ENCODE measurements at places on chromosomes 13 and 19.

DNA sequence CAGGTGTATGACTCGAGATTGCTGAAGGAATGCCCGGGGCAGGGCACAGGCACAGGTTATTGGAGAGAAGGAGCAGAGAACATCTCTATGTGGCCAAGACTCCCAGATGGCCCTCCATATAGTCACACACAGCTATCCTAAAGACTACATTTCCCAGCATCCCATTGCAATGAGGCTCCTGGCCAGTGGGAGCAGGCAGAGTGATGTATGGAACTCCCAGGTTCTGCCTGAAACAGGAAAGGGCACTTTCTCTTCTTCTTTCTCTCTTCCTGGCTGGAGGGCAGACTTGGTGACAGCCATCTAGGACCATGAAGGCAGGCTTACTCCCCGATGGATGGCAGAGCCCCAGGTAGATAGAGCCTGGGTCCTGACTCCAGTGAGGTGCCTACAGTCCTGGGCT lies 13.5 kb downstream of the PPP1R13L start:
- DNase-seq, result no peak

DNA sequence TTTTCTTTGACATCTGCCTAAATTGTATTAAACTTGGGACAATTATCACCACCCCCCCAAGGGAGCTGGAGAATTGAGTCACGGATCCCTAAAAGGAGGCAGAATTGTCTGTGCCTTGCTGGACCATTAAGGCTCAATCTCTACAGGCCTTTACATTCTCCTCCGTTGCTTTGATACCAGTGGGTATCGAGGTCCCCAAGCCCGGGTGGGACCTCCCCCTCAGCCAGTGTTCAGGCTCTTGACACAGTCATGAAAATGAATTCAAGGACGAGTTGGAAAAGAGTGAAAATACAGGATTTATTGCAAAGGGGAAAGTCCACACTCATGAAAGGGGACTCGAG lies 5.6 kb downstream of the PPP1R15A start:
- no peak for DNase-seq

DNA sequence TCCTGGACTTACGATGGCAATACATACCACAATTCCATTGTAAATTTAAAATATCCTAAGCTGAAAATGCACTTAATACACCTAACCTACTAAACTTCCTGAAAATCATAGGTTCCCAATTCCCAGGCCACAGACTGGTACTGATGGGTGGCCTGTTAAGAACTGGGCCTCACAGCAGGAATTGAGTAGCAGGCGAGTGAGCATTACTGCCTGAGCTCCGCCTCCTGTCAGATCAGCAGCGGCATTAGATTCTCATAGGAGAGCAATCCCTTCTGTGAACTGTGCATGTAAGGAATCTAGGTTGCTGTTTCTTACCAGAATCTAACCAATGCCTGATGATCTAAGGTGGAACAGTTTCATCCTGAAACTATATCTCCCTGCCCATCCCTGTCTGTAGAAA lies 1670.2 kb upstream of the PCDH20 start:
- DNase-seq, result no peak

- no peak for DNase-seq
Observed at GRCh38 chr19:47613165-47614020, 4.5 kb downstream of the BICRA start.

GRCh38 chr19:30784850-30785457 lies 412.8 kb downstream of the ZNF536 start:
- peak; percentile 7 for DNase-seq

GRCh38 chr13:29292045-29292444 lies 303.4 kb downstream of the SLC7A1 start:
- DNase-seq, result no peak

DNA sequence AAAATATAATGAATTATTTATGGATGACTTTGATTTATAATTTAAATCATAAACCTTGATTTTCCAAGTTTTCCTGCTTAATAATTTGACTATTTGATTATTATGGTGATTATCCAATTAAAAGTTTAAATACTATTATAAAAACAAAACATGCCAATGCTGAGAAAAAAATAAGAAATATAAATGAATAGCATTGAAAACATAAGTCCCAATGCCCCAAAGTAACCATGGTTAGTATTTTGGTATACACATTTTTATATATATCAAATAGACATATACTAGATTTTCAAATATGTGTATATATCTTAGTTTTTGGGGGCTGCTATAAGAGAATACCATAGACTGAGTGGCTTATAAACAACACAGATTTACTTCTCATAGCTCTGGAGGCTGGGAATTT lies 108.3 kb downstream of the GPC5 start:
- no peak for DNase-seq

DNA sequence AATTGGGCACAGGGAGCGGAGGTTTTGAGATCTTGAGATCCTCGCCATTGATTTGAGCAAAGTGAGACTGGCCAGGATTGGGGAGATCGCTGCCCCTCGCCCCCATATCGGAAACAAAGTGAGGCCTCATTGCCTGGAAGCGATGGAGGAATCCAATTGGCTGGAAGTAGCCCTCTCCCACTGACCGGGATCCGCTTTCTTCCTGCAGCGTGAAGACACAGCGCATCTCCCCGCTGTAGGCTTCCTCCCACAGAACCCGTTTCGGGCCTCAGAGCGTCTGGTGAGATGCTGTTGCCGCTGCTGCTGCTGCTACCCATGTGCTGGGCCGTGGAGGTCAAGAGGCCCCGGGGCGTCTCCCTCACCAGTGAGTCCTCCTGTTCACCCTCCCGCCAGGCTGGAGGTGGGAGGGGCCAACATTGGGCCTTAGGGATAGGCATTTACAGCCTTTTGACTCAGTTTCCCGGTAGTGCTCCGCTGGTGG lies 438 bp downstream of the PRKCSH start:
- DNase-seq, result no peak

- no peak for DNase-seq
Observed at GRCh38 chr13:112447761-112448603, 71.8 kb downstream of the SPACA7 start.

DNA sequence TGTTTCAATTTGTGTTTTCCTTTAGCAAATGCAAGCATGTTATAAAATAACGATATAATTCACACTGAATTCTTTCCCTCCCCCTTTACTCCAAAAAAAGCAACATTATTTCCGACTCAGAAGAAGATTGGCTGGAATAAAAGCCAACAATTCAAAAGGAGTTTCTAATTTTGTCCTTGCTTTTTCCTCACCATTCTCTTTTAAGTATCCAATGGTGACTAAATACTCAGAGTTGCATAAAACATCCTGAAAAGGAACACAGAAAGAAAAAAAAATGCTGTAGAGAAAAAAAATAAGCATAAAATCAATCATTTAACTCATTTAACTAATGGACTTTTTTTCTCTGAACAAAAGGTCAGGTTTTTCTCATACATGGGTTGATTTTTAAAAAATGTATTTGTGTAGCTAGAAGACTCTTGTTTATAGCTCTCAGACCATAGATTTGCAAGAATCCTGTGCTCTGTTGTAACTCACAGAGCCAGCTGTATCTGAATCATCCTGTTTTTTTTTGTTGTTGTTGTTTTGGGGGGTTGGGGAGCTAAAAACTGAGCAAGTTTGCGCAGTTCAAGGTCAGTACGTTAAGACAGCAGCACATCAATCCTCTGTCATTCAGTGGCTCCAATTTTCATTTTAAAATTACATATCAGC lies 108.1 kb downstream of the PCDH17 start:
- DNase-seq, result no peak

- no peak for DNase-seq
Observed at GRCh38 chr13:113561417-113562084, 23.0 kb upstream of the TFDP1 start.

DNA sequence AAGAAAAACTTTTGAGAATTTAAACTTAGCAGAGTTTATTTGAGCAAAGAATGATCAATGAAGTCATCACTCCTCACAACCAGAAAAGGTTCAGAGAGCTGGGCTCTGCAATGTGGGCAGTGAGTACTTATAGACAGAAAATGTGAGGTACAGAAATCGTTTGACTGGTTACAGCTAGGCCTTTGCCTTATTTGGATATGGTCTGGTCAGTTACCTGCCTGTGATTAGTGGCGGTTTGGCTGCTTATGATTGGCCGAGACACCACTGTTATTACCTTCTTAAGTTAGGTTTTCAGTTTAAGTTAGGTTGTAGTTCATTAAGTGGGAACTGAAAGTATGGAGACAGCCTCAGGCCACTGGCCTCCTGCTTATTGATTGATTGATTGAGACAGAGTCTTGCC lies 66.3 kb downstream of the DNAJC3 start:
- no peak for DNase-seq

- DNase-seq, result no peak
Observed at GRCh38 chr13:107367258-107367657, 799.3 kb upstream of the ARGLU1 start.

GRCh38 chr13:51938454-51938853 lies 72.8 kb downstream of the ATP7B start:
- no peak for DNase-seq

DNA sequence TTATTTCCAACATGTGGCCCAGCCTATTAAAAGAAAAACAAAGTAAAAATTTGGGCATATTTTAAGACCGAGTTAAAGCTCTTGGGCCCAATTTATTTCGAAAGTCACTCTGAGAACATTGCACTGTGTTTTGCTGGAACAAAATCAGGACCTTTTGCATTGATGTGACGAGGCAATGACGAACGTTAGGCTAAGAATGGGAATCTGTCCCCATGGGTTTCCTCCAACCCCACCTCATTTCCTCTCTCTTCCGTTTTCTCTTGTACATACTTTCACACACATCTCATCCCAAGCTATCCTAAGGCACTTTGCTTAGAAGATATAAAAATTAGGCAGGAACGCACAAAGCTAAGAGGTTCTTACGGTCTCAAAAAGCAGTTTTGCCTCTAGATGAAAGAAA lies 22.1 kb downstream of the EDNRB start:
- DNase-seq, result no peak

- no peak for DNase-seq
Observed at GRCh38 chr13:23709536-23709935, 139.3 kb downstream of the TNFRSF19 start.

- no peak for DNase-seq
Observed at GRCh38 chr19:39384839-39385568, 5.9 kb downstream of the PAF1 start.

GRCh38 chr13:30675717-30676116 lies 58.0 kb downstream of the USPL1 start:
- no peak for DNase-seq

DNA sequence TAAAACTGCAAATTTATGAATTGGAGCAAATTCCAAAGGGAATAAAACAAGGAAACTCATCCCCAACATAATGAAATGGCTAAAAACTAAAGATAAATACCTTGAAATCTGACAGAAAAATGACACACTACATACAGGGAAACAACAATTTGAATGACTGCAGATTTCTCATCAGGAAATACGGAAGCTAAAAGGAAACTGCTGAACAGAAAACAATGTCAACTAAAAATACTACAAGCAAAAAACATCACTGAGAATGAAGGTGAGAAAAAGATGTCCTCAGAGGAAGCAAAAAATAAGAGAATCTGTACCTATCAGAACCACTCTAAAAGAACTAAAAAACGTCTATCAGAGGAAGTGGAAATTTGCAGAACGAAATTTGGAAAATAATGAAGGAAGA lies 39.5 kb downstream of the ZSWIM9 start:
- DNase-seq, result no peak

- no peak for DNase-seq
Observed at GRCh38 chr13:24629320-24629719, 50.9 kb upstream of the ATP12A start.

GRCh38 chr13:78602561-78603239 lies 652 bp downstream of the POU4F1 start:
- no peak for DNase-seq

DNA sequence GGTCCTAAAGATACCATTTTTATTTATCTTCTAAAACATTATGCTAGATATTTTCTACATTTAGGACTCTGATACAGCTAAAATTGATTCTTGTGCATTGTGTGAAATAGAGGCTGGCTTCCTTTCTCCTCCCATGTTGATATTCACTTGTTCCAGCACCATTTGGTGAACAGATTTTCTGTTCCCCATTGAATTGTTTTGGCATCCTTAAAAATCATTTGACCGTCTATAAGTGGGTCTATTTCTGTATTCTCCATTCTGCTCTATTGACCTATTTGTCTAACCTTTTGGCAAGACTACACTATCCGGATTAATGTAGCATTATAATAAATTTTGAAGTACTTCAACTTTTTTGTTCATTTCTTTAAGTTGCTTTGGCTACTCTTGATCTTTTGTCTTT lies 2689.2 kb downstream of the PCDH9 start:
- DNase-seq, result no peak

- DNase-seq, result no peak
Observed at GRCh38 chr13:84433024-84433423, 550.8 kb upstream of the SLITRK1 start.

GRCh38 chr19:4801085-4801619 lies 9.6 kb downstream of the FEM1A start:
- no peak for DNase-seq

- DNase-seq, result no peak
Observed at GRCh38 chr13:78596399-78596735, 7.0 kb downstream of the POU4F1 start.

- no peak for DNase-seq
Observed at GRCh38 chr13:33651766-33652165, 166.2 kb upstream of the RFC3 start.

DNA sequence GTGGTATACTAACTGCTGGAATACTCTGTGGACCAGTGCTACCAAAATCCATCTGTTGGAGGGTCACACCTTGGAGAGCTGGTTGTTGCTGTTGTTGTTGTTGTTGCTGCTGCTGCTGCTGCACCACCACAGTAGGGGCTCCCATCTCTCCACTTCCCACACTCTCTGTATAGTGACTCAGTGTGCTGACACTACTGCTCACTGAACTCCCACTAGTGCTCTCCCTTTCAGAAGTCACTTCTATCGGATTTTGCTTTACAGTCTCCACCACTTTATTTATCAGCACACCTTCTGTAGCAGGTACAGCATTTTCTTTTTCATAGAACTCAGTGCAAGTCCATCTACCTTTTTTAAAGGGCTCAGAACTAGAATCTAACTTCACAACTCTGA lies 1.7 kb downstream of the TSC22D1 start:
- no peak for DNase-seq

DNA sequence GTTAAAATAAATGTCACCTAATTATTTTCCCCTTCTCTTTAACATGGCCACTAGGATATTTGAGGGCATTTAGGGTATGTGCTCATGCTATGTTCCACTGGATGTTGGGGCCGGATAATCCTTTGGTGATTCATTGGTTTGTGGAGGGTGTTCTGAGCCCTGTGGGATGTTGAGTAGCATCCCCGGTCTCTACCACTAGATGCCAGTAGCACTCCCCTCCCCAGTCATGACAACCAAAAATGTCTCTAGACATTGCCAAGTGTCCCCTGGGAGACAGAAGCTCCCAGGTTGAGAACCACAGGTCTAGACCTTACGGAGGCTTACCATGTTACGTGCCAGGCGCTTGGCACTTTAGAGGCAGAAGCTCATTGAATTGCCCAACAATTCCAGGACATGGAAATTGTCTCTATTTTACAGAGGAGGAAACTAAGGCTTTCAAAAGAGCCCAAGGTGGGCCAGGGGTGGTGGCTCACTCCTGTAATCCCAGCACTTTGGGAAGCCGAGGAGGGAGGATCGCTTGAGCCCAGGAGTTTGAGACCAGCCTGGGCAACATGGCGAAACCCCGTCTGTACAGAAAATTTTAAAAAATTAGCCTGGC lies 14.1 kb downstream of the SHANK1 start:
- DNase-seq, result no peak

Data from stimulated activated CD4-positive, alpha-beta T cell treated with anti-CD3 and anti-CD28 coated beads, Interleukin-1b, Interleukin-23, amount 100 ng/mL, for 1 hour (primary cell).